ENCODE measurements at places on chromosomes 12 and 14.

DNA sequence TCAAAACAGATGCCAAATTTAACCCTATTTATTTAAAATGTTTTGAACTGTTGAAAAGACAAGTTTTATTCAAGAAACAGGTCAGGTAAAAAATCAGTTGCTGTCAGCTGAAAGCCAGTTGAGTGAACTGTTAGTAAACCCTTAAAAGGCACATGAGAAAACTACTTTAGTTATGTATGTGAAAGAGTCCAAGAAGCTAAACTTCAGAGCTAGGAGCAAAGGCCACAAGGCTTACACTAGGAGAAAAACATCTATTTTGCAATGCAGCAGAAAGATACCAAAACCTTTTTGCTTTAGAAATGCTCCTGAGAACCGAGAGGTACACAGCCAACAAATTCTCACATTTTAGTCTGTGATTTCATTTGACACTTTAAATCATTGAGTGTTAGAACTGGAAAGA is 375.2 kb downstream of the FSCB start:
- no peak for DNase-seq

DNA sequence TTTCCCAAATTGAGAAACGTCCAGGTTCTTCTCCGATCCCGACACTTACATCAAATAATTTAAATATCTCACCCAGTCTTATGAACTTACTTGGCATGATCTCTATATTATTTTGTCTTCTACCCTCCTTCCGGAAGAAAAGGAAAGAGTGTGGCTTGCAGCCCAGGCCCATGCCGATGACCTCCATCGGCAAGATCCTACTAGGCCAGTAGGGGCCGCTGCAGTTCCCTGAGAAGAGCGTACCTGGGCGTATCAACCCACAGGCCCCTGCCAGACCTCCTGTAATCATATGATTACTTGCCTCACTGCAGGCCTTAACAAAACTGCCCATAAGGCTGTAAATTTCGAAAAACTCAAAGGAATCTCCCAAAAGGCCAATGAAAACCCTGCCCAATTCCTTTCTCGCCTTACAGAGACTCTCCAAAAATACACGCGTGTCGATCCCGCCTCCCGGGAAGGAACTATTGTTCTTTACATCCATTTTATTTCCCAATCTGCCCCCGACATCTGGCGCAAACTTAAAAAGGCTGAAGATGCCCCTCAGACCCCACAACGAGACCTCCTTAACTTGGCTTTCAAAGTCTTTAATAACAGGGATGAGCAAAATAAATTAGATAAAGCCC is 69.6 kb downstream of the MOK start:
- peak; percentile 50 for DNase-seq

- DNase-seq = no peak
Measured at GRCh38 chr12:112170376-112170775, 45.0 kb downstream of the TRAFD1 start.

GRCh38 chr14:37594971-37595808 is at the start of the genes FOXA1 and TTC6:
Gene FOXA1 (minus strand): TSS chr14:37595249. CDS start chr14:37594972, 277 bp downstream.
Gene TTC6 (plus strand): TSS chr14:37595629. CDS start chr14:37622065, 26,436 bp downstream.
- DNase-seq = peak; percentile 40

- peak; percentile 60 for DNase-seq
Measured at GRCh38 chr12:96578526-96579125, 89.2 kb downstream of the CFAP54 start.

DNA sequence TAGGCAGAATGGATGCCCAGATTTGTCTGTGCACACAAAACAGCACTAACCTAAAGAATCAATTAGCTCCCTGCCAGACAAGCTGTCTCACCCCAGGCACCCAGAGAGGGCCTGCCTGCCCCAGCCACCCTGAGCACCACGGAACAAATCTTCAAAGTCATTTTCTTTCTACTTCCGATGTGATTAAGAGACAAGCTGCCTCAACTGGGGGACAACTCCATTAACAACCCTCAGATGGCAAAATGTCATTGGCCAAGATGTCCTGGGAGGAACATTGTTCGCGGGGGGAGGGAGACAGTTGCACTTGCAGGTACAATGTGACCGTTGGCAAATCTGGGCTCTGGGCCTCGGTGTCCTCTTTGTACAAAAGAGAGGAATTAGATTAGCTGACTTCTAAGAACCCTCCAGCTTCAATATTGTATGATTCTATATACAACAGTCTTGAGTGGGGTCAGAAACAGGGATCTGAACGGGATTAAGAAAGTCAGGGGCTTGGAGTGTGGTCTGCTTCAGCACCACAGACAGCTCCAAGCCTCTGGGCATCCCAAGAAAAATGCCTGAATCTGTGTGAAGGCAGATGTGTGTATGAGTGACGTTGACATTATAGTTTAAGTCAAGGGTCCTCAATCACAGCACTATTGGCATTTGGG is 42.8 kb upstream of the CMKLR1 start:
- no peak for DNase-seq

GRCh38 chr12:1642513-1642912 is 13.5 kb downstream of the WNT5B start:
- DNase-seq = no peak

- no peak for DNase-seq
Measured at GRCh38 chr12:50612882-50613281, 108.1 kb downstream of the DIP2B start.

GRCh38 chr14:75044752-75045151 is 6.5 kb downstream of the MLH3 start:
- no peak for DNase-seq

GRCh38 chr12:55019784-55020183 is at the start of gene NEUROD4:
Gene NEUROD4 (plus strand): TSS chr12:55019974. CDS start chr12:55026440, 6,466 bp downstream.
- DNase-seq = peak; percentile 72

- DNase-seq = no peak
Measured at GRCh38 chr12:19110221-19110940, 19.2 kb upstream of the PLEKHA5 start.

- no peak for DNase-seq
Measured at GRCh38 chr12:125220404-125221273, 155.4 kb downstream of the AACS start.

DNA sequence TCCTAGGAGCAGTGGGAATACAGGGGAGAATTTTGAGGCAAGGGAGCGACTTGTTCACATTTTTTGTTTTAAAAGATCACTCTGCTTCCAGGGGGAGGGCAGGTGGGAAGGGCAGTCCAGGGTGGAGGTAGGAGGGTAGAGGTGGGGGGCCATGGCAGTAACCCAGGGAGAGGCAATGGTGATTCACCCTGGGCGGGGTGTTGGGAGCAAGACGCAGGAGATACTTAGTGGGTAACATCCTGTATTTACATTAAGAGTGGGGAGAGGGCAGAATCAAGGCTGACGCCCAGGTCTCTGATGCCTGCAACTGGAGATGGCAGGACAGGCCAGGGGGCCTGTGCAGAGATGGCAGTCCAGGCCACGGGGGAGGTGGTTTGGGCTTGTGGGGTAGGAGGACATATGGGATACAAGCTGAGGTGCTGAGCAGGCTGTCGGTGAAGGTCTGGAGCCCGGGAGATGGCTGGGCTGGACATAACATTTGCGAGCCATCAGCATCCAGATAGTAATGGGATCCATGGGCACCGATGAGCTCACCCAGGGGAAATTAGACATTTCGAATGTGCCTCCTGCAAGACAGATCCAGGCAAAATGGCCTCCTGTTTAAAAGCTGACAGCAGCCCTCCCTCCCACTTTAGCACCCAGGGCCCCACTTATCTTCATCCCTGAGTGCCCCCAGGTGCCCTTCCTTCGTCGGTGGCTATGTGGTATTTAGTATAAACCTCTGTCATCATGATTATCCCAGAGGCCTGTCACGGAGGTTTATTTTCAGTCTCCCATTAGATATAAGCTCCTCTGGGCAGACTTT is 9.3 kb downstream of the EML1 start:
- DNase-seq = peak; percentile 13

DNA sequence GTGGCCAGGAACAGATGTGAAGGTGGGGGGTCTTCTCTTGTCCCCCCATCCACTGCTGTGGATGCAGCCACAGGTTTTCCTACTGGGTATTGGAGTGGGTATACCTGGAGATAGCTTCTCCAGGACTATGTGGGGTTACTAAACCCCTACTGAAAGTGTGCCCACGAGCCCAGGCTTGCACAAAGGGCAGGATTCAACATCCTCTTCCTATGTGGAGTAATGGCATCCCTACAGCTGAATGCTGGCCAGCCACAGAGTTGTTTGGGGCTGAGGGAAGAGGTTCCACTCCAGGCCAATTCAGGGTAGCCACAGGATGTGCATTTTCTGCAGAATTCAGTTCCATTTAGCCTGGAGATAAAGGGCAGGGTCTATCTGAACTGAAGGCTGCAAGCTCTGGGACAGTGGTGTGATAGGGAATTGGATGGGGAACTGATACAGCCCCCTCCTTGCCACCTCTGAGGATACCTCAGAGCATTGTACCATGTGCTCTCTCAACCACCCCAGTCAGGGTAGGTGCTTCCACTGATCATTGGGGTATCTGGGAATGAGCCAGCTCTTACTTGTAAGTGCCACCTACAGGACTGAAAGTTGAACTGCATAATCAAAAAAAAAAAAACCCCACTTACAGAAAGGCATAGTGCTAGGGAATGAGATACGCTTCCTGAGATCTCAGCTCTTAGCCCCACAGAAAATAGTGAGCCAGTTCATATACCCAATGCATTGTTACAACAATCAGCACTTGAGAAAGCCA is 187.1 kb downstream of the KITLG start:
- peak; percentile 44 for DNase-seq

- no peak for DNase-seq
Measured at GRCh38 chr12:111692575-111693210, 6.8 kb downstream of the ACAD10 start.

DNA sequence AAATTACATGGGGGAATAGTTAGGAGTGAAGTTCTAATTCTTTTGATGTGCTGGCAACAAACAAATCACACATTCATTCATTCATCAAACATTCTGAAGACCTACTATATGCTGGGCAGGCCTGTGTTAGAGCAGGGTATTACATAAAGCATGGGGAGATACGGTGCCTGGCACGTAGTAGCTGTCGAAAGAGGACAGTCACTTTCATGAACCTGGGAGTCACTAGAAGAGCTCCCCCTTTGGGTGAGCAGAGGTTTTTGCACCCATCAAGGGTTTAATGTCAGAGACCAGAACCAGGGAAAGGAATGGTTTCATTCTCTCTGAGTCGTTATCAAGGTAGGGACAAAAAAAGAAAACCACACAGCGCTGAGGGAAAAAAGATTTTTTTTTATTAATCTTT is 10.0 kb downstream of the LHX5 start:
- peak; percentile 32 for DNase-seq

- no peak for DNase-seq
Measured at GRCh38 chr12:120421701-120422100, 16.2 kb upstream of the COX6A1 start.

GRCh38 chr14:51310505-51310944 is 70.5 kb downstream of the TMX1 start:
- DNase-seq = no peak

DNA sequence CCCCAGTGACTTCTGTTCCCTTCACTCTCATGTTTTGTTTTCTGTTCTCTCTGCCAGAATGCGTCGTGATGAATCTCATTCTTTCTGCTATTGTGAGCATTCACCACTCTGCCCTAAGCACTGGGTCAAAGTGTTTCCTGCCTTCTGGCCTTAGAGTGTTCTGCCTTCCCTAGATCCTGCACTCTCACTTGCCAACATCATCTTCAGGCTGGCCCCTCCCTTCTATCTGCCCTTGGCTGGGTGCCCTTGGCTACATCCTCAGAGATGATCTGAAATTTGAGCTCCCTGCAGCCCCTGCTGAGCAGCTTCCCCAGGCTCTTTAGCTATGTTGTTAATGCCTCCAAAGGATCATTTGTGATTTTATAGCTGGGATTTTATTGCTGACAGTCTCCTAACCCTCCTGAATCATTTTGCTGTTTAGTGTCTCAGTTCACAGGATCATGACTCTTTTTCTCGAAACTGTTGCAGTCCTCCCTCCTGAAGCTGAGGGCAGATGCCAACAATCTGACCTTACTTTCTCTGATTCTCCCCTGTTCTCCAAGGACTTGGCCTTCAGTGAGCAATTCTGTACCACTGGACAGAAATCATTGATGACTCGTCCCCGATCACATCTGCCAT is 4.5 kb downstream of the DHRS2 start:
- DNase-seq = peak; percentile 31

All from H4 (cell line).